ENCODE measurements at places on chromosomes 4 and X.

DNA sequence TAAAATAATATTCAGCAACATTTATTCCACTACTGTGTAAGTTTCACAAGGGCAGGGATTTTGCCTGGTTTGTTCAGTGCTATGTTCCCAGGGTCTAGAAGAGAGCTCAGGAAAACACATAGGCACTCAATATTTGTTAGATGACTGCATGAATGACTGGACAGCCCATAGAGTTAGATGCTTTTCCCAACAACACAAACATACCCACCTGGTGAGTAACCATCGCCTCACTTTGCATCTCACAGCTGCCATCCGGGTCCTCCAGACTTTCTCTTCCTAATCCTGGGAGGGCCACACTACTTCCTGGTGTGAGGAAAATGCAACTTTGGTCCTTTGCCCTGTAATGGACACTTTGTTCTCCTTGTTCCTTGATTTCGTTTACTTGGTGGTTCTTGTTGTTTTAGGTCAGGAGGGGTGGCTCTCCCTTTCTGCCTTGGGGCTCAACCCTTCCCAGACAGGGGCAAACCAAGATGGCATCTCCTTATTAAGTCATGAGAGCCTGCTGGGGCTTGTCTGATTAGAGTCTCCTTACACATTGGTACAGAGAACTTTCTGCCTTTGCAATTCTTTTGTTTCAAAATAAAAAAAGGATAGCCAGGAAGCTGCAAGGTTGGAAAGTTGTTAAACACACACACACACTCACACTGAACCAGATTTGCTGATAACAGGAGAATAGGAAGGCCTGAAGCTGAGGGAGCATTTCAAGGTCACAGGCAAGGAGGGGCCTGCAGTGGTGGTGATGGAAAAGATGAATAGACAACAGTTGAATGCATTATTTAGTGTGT is 190.6 kb downstream of the MID1IP1 start:
- no peak for DNase-seq

GRCh38 chrX:46961574-46962283 is 49.5 kb downstream of the JADE3 start:
- DNase-seq: no peak

DNA sequence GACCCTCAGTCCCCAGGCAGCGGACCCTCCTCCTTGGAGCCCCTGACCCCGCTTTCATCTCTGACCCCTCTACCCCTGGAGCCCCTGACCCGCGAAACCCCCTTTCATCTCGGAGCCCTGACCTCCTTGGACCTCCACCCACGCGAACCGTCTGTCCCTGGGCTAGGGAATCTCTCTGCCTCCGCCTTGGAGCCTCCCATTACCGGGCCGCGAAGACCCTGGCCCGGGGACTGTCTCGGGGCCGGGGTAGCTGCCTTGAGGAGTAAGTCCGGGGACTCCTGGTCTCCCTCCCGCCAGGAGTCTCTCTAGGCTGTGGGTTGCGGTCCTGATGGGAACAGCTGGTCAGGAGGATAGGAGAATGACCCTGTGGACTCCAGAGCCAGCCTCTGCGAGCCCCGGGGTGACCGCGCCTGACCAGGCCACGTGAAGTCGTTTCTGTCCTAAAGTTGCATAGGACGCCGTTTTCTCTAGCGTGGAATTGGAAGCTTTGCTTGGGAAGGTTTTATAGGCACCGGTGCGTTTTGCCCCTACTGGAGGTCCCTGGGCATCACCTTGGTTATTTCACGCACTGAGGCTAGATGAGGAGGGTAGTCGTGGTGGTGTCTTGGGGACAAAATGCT is 824 bp downstream of the TBC1D14 start:
- peak; percentile 17 for DNase-seq

GRCh38 chr4:71229477-71230270 is 109.1 kb upstream of the SLC4A4 start:
- peak; percentile 37 for DNase-seq

DNA sequence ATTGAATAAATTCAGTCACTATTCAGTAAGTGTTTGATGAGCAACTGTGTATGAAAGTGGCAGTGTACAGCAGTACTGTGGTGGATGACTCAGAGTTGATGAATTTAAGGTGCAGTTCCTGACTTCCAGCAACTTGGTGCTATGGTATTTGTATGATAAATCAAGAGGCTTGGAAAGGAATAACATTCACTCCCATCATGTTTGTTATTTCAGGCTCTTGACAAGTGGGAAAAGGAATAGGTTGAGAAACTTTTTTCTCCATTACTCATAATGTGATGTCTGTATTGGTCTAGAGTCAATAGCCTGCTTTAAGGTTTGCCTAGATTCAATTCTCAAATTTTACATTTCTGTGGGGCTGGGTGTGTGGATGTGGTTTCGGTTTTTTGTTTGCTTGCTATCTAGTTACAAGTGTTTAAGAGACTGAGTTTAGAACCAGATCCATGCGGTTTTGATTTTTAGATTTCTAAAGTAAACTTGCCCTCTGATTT is 35.1 kb upstream of the CYP2U1 start:
- no peak for DNase-seq

GRCh38 chr4:37978248-37978924 is 18.2 kb downstream of the PTTG2 start:
- DNase-seq: peak; percentile 39

DNA sequence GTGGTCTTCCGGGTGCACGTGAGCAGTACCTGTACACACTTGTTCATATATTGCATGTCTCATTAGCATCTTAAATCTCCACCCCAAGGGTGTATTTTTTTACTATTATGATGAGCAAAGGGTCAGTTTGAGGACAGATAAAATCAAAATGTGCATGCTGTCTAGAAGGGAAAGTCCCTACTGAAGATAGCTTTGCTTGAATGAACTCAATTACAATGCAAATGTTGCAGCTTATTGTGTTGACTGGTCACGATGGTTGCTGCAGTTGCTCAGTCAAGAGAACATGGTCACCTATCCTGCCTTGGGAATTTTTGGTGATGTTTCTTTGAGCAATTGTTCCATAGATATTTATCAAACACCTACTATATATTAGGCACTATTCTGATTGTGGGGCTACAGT is 103.8 kb upstream of the MID1IP1 start:
- DNase-seq: no peak

DNA sequence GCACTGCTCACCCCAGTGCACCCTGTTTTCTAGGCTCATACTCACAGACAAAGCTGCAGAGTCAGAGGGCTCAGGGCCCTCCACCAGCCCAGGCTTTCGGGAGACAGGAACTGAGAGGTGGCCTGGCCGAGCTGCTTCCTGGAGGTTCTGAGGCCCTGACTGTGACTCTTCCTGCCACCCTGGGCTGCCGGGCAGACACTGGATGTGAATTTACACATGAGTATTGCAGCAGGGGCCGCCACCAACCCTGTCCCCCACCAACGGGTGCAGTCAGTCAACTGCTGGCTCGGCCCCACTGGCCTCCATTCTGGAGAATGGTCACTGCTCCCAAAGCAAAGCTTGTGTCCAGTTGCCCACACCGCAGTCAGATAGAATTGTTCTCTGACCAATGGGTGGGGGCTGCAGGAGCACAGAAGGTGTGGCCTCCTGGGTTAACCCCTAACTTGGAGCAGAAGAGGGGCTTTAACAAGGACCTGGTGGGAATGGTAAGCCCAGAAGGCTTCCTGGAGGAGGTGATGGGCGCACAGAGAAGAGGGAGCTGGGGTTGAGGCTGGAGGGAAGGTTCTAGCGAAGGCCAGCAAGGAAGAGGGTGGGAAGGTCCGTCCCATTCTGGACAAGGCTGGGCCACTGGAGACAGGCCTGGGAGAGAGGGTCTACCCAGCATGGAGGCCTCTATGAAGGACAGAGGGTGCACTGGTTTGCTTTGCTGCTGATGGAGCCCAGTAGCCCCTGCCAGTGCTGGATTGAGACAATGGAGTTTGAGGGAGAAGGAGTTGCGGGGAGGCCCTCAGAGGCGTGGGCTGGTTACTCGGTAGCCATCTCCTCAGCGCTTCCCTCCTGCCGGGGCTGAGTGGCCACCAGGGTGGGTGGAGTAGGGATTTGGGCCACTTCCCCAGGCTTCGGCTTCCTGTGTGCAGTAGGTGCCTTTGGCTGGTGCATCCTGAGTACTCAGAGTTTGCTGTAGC is 135.3 kb downstream of the CPZ start:
- DNase-seq: no peak

DNA sequence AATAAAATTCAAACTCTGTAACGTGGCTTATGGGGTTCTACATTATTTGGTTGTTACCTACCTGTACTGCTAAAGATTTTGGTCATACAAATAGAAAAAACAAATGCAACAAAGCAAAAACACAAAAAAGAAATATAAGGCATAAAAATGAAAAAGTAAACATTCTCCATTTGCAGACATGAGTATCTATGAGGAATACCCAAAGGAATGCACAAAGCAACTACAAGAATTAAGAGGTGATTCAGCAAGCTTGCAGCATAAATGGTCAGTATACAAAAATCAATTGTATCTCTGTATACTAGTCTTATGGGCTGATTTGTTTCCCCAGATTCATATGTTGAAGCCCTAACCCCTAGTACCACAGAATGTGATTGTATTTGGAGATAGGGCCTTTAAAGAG is 3.6 kb upstream of the PDE5A start:
- no peak for DNase-seq

DNA sequence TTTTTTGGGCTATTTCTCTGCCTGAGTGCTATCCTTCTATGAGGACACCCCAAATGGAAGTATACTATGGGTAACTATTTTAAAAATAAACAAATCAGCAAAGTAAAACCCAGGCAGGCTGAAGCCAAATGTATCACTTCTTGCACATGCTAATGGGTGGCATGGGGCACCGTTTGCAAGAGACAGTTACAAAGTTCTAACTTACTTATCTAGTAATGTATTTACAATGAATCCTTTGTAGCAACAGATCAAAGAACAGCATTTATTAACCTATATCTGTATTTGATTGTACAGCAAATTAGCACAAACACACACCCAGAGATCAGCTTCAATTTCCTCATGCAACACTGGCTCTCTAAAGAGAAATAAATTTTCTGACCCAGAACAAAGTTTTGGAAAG is 225.5 kb downstream of the ZNF674 start:
- DNase-seq: no peak

- DNase-seq: no peak
Measured at GRCh38 chr4:57945298-57945697, 835.1 kb upstream of the IGFBP7 start.

GRCh38 chr4:110073053-110073845 is 125.2 kb downstream of the ELOVL6 start:
- DNase-seq: no peak

GRCh38 chr4:108370291-108371141 is 201.8 kb upstream of the LEF1 start:
- DNase-seq: no peak

DNA sequence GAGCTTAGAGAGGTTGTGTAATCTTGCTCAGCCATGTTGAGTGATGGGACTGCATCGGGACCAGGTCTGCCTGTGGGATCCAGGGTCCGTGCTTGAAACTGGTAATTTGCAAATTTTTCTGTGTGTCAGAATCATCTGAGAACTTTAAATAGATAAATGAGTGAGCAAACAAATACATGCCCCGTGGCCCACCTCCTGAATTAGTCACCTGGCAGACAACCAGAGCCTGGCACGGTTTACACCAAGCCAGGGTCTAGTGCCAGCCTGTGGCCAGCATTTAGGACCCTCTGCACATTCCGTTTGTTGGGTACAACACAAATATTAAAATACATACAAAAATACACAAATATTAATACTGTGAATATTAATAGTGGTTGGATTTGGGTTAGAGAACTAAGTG is 90.6 kb upstream of the STOX2 start:
- DNase-seq: no peak

DNA sequence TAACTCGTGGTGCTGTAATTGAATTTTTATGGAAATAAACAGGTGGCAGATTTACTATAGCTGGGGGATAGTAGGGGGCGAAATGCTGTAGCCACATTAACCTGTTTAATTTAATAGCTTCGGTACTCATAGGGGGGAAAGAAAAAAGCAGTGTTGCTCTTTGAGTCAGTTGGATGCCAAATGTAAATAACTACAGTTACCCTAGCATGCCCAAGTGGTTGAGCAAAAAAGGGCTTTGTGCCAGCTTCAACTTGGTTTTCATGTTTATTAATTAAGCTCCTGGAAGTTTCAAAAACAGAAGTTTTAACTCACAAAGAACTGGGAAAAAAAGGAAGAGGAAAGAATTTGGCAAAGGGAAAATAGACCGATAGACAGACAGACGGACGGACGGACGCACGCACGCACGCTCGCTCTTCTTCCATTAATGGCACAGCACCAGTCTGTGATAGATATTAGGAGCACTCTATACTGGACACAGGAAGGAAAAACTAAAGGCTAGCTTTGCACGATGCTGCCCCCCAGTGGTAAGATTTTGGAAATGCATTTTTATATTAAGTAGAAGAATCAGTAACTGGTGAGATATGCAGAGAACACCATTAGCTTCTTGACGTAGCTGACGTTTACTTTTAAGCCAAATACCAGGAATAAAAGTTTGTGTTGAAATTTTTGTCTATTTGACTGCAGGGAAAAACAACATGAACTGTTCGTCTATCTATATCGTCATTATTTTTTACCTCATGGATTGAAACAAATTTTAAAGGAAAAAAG is 151.8 kb downstream of the SLC7A11 start:
- peak; percentile 71 for DNase-seq

GRCh38 chrX:49276207-49276606 is 6.6 kb downstream of the PPP1R3F start:
- no peak for DNase-seq

DNA sequence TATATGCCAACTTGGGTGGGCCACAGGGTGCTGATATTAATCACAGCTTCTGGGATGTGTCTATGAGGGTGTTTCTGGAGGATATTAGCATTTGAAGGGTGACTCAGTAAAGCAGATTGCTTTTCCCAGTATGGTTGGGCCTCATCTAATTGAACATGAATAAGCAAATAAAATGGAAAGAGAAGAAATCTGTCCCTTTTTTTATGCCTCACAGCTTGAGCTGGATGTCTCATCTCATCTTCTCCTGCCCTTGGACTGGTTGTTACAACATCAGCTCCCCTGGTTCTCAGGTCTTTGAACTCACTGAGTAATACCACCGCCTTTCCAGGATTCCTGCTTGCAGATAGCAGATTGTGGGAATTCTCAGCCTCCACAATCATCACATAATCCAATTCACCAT is 1149.2 kb downstream of the PCDH18 start:
- no peak for DNase-seq

DNA sequence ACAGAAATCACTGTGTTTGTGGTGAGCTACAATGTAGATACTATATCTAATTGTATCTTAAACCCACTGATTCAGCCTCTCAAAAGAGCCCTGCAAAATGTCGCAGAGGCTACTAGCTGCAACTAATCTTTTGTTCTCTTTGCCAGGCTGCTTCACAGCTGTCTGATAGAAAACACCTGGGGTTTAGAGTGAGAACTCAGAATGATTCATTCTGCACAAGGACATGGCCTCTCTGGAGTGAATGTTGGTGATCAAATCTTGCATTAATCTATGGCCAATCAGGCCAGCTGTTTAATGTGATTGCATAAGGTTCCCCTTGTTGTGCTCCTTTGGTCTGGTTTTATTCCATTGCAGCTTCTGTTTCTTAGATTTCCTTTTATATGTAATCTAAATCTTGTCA is 100.3 kb downstream of the EMCN start:
- DNase-seq: no peak
